NB4 (cell line): ENCODE measurements at places on chromosomes 5 and 9.

DNA sequence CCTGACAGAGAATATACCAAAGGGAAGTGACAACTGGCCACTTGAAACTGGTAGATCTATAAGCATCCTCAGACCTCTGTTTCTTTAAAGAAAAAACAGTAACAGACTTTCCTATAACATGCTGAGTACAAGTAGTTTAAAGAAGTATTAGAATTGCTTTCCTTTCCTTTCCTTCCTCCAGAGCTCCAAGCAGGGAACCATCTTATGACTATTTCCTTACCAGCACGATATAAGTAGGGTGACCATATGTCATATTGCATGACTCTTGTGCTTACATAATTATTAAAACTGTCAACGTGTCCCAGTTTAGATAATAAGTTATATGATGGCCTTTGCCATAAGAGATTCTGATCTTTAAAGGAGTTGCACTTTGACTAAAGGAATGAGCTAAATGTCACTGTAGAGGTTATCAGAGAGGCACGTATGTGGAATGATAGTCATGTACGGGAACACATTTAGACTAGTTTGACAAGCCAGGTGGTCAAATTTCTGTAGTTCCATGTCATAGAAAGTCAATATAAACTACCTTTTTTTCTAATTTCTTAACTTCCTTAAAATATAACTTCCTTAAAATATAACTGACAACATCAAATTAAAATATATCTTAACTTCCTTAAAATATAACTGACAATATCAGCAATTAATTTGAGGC, 212.7 kb upstream of the CD180 start:
- DNase-seq = peak; percentile 6

DNA sequence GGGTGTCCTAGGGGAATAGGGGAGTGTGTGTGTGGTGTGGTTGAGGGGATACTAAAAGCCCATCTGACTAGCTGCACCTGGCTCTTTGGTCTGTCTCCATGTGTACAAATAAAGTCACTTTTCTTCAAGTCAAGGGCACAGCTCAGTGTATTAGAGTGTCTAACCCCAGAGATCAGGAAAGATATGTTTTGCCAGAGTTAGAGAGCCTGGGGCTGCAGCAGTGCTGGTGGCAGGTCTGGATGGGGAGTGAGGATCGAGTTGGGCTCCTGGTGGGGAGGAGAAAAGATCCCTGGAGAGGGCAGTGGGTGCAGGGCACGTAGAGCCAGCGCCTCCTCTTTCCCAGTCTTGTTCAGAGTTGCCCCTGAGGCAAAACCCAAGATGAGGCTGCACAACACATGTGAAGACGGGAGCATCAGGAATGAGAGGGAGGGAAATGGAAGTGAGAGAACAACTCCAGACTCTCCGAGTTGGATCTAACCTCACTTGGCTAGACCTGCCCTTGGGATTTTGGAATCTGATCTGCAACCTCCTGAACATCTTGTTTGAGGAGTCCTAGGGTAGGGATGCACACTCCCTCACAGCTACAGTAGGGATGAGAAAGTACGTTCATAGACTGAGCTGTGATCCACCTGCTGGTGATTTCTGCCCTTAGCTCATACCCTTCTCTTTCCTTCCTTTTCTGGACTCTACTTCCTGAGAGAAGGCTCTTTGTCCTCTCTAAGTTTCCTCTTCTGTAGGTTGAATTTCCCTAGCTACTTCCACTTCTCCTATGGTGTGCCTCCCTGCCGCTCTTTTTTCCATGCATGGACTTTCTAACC, 309.9 kb downstream of the ZSWIM6 start:
- no peak for DNase-seq

- DNase-seq = no peak
Measured at GRCh38 chr5:5353681-5354080, 68.8 kb upstream of the ICE1 start.

- peak; percentile 54 for DNase-seq
Measured at GRCh38 chr9:100277166-100277979, 75.4 kb downstream of the TEX10 start.

- DNase-seq = peak; percentile 96
Measured at GRCh38 chr5:180803181-180804128, 849 bp upstream of the MGAT1 start.
